Lower lobe of right lung (tissue), 2 donors: ENCODE measurements at places on chromosomes 12 and 14. TPM values are rescaled to one million over a fixed set of nuclear protein-coding genes. Genes with fewer than 3 reads are reported as not detected.

DNA sequence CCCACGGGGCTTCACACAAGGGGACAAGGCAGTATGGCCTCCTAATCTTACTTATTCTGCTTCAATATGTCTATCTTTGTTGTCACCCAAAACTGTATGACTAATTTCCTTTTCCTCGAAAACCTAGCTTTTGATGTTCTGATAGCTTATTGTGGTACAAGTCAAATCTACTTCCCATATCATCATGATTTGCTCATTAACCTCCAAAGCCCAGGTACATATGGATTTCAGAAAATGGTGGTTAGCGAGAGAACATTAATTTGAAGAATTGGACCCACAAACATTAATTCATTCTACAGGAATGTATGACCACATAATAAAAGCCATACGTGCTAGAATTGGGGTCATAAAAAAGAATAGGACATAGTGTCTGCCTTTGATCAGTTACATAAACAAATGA lies 412.5 kb downstream of the CCDC91 start:
- no peak overlapping the region for H3K4me3 ChIP-seq
- no peak for DNase-seq
- H3K27me3 ChIP-seq = no peaks in the 10 kb centered on the region

DNA sequence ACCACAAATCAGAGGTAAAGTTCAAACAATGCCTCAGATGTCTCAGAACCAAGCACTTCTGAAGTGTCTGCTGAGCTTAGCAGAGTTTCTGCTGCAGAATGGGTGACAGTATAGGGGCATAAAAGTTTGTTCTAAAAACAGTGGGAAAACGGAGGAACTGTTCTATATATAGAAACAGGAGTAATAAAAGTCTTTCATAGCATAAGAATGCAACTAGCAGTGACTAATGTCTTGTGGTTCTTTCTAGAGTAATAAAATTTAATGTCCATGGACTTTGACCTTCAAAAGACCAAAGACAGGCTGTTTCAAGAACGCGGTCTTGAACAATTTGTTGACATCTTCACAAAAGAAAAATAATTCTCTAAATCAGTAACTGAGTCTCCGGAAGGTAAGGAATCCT lies 107.5 kb upstream of the FAR2 start:
- no peak overlapping the region for H3K27ac ChIP-seq
- H3K27me3 ChIP-seq = no peaks in the 10 kb centered on the region
- H3K36me3 ChIP-seq = no peaks in the 10 kb centered on the region
- no peaks in the 10 kb centered on the region for H3K4me1 ChIP-seq

GRCh38 chr12:64098709-64099354 lies 123.3 kb downstream of the KICS2 start:
- no peaks in the 10 kb centered on the region for H3K27me3 ChIP-seq
- H3K27ac ChIP-seq = no peak overlapping the region
- DNase-seq = no peak
- H3K4me1 ChIP-seq = no peaks in the 10 kb centered on the region

GRCh38 chr12:121992059-121992879 lies 29.4 kb upstream of the BCL7A start:
- no peaks in the 10 kb centered on the region for H3K36me3 ChIP-seq
- no peak overlapping the region for H3K4me3 ChIP-seq
- H3K4me1 ChIP-seq = peaks cover 29% of the 10 kb centered on the region
- peak; percentile 67 for DNase-seq

DNA sequence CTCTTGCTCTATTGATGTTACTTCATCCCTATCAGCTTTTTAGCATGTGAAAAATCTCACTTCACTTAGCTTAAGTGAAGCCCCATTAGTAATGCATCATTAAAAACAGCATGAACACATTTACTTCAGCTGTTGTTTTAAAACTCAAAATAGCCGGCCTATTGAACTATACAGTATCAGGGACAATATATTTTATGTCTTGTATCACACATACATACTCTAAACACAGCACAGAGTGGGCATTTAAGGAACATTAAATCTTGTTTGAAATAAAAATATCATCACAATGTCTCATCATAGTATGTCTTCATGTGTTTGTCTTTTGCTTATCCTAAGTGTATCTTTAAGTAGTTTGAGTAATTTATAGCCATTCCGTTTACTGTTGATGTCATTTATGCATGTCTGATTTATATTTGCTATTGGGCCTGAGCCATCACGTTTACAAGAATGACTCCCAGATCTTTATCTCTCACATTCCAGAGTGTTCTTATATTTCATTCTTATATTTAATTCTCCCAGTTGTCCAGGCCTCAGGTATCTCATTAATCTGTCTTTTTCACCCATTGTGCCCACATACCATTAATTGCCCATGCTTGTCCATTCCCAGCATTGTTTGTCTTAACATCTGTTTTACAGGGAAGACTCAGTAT lies 57.5 kb downstream of the ARHGAP5 start:
- H3K36me3 ChIP-seq = no peaks in the 10 kb centered on the region
- no peaks in the 10 kb centered on the region for H3K27me3 ChIP-seq
- no peak for DNase-seq
- no peak overlapping the region for H3K27ac ChIP-seq
- H3K4me1 ChIP-seq = no peaks in the 10 kb centered on the region

DNA sequence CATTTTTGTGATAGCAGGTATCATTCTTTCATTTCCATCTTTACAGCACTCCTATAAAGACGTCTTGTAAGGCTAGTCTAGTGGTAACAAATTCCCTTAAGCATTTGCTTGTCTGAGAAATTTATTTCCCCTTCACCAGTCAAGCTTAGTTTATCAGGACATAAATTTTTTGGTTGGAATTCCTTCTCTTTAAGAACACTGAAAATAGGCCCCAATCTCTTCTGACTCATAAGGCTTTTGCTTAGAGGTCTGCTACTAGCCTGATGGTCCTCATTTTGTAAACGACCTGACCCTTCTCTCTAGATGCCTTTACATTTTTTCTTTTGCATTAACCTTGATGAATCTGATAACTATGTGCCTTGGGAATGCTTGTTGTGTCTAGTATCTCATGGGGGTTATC lies 20.3 kb downstream of the OLR1 start:
- H3K27ac ChIP-seq = no peak overlapping the region
- H3K27me3 ChIP-seq = no peaks in the 10 kb centered on the region
- no peaks in the 10 kb centered on the region for H3K36me3 ChIP-seq
- peaks cover 8% of the 10 kb centered on the region for H3K4me1 ChIP-seq
- no peak for DNase-seq
- H3K4me3 ChIP-seq = no peak overlapping the region

DNA sequence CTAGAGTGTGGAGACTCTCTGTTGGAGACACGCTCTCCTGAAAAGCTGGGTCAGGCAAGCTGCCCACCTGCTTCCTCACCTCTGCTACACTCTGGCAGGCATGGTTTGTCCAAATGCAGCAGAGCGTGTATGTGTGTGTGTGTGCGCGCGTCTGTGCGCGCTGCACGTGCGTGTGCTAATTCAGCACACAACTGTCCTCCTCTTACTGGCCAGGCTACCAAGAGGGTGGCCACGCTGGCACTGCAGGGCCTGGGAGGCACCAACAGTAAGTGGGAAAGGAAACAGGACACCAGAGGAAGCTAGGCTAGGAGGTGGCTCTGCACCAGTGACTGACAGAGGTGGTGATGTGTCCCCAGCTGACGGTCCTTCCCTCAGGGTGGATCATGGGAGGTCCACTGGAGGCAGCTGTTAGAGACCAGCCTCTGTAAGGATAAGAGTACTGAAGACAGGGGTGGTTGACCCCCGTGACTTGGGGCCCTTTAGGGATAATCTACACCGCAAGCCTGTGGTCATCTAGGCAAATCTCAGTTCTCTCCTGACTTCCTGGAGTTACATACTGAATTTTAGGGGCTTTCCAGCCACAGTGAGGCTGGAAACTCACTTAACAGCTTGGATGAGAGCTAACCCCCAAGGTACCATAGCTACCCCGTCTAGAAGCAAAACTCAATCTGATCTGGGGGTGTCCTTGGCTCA lies 15.6 kb upstream of the TFCP2 start:
- H3K27me3 ChIP-seq = no peaks in the 10 kb centered on the region
- H3K4me1 ChIP-seq = no peaks in the 10 kb centered on the region
- no peak overlapping the region for H3K27ac ChIP-seq
- DNase-seq = no peak

- no peak overlapping the region for H3K4me3 ChIP-seq
- H3K27me3 ChIP-seq = no peaks in the 10 kb centered on the region
- H3K36me3 ChIP-seq = peaks cover 4% of the 10 kb centered on the region
- no peak for DNase-seq
- peaks cover 100% of the 10 kb centered on the region for H3K4me1 ChIP-seq
These were observed 30.0 kb downstream of the SH2B3 start for GRCh38 chr12:111435661-111436201.

DNA sequence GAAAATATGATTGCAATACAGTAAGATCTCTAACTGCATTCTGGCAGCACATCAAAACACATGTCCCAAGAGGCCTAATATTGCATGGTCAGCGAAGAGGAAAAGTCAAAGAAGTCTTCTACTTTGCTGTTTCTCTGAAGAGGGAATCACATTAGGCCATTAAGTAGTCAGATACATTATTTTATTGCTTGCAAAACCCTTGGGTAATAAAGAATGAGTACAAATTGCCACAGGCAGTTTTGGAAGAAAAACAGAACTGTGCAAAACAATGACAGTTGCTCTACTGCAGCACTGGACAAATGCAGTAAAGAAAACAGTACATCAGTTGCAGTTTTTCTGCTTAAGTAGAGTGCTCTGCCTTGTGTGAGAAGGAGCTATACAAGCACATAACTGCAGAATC lies 211.9 kb downstream of the MED13L start:
- H3K4me1 ChIP-seq = peaks cover 49% of the 10 kb centered on the region
- H3K27ac ChIP-seq = no peak overlapping the region
- no peak overlapping the region for H3K4me3 ChIP-seq
- no peaks in the 10 kb centered on the region for H3K36me3 ChIP-seq
- H3K27me3 ChIP-seq = no peaks in the 10 kb centered on the region

Gene NTF3
- total RNA-seq = 1.2 TPM

Gene SLC6A15
- total RNA-seq = not detected

Gene SAMD15
- 2.8 TPM for total RNA-seq

Gene NXPH4
- not detected for total RNA-seq

Gene KRT86
- 0.74 TPM for total RNA-seq

Gene TAS2R46
- total RNA-seq = 1.7 TPM

Gene ACOT4
- total RNA-seq = 5.0 TPM

Gene OAS1
- 112 TPM for total RNA-seq
